ENCODE measurements at places on chromosomes 12 and 14. TPM values are rescaled to one million over a fixed set of nuclear protein-coding genes. Genes with fewer than 3 reads are reported as not detected.
A peak's percentile ranks its signal among the peaks of the same experiment; 100 is the strongest.

The FAM186B gene
- 0.41 TPM for total RNA-seq

The TMEM30B gene
- 2.4 TPM for total RNA-seq

The A2M gene
- 520 TPM for total RNA-seq

The CS gene
- total RNA-seq = 572 TPM

The CINP gene
- 29.9 TPM for total RNA-seq

The APPL2 gene
- 14.1 TPM for total RNA-seq

The CPNE8 gene
- 8.8 TPM for total RNA-seq

The AHNAK2 gene
- 2.8 TPM for total RNA-seq

The GLIPR1L1 gene
- total RNA-seq = not detected

The C12orf60 gene
- total RNA-seq = 3.9 TPM

The PHETA1 gene
- 12.8 TPM for total RNA-seq

The LRIG3 gene
- total RNA-seq = 6.8 TPM

The INSM2 gene
- not detected for total RNA-seq

The NR2C1 gene
- total RNA-seq = 28.7 TPM

- no peak for DNase-seq
Observed at GRCh38 chr14:65599375-65599774, 186.8 kb downstream of the FUT8 start.

GRCh38 chr12:92302041-92302829 lies 156.6 kb upstream of the BTG1 start:
- no peak for DNase-seq

- DNase-seq = no peak
Observed at GRCh38 chr12:86228656-86229055, 27.5 kb downstream of the MGAT4C start.

GRCh38 chr12:2231011-2231595 lies 178.3 kb downstream of the CACNA1C start:
- DNase-seq = no peak

- no peak for DNase-seq
Observed at GRCh38 chr12:48859607-48860006, 6.1 kb downstream of the RND1 start.

DNA sequence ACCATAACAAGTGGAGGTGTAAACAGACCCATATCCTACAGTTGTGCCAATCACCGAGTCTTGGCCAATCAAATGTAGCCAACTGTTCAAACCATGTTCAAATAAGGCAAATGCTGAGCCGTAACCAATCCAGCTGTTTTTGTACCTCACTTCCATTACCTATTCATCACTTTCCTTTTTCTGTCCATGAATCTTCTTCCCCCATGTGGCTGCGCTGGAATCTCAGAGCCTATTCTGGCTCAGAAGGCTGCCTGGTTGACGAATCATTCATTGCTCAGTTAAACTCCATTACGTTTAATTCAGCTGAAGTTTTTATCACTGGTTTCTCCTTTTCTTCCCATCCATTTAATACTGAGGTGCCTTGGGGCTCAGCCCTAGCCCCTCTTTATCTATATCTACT lies 71.1 kb downstream of the TBC1D30 start:
- DNase-seq = no peak

- no peak for DNase-seq
Observed at GRCh38 chr14:105568859-105569766, 42.7 kb downstream of the TMEM121 start.

DNA sequence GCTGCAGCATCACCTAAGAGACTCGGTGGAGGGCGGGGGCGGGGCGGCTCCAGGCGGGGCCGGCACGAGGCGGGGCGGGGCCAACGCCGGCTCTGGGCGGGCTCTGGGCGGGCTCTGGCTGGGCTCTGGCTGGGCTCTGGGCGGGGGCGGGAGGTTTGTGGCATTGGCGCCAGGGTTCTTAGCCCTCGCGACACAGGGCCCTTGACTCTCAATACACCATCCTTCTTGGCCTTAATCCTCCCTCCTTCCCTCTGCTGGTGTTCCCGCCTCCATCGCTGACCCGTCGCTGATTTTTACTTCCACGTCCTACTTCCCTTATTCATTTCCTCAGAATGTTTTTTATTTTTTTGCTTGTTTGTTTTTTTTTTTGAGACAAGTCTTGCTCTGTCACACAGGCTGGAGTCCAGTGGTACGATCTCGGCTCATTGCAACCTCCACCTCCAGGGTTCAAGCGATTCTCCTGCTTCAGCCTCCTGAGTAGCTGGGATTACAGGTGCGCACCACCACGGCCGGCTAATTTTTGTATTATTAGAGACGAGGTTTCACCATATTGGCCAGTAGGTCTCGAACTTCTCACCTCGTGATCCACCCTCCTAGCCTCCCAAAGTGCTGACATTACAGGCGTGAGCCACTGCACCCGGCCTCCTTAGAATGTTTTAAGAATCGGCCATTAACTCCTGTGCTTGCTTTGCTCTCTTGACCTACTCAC lies at the start of gene BLTP3B:
Gene BLTP3B, minus strand, starts transcription at position 24 of the 709 bp plus-strand sequence. CDS start 239 bp downstream, outside the sequence.
- peak; percentile 96 for DNase-seq

DNA sequence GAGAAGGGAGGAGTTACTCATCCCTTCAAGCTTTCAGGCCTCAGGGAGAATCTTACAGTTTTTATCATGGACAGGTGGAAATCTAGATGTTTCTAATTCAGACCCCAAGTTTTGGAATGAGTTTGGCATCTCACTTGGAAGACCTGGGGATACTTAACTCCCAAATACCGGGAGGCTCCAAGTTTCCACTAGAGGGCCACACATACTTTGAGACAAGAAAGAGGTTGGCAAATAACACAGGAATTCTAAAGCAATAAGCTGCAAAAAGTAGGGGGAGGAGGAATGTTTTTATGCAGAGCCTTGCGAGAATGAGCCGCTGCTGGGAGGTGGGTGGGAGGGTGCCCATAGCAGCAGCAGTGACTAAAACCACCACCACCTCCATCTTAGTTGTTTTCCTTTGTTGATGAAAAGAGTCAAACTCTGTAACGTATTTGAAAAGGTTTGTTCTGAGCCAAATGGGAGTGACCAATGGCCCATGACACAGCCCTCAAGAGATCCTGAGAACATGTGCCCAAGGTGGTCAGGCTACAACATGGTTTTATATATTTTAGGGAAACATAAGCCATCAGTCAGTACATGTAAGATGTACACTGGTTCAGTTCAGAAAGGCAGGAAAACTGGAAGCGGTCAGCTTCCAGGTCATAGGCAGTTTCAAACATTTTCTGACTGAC lies 34.2 kb upstream of the RNASE1 start:
- DNase-seq = no peak

- no peak for DNase-seq
Observed at GRCh38 chr14:68730811-68731425, 61.9 kb downstream of the ZFP36L1 start.

- DNase-seq = no peak
Observed at GRCh38 chr12:108181095-108181454, 52.0 kb downstream of the WSCD2 start.

DNA sequence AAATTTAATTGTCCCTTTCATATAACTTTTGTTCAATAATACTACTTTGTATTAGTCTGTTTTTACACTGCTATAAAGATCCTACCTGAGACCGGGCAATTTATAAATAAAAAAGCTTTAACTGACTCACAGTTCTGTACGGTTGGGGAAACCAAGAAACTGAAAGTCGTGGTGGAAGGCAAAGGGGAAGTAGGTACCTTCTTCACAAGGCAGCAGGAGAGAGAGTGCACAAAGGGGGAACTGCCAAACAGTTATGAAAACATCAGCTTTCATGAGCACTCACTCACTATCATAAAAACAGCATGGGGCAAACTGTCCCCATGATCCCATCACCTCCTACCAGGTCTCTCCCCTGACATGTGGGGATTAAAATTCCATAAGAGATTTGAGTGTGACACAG lies 1069.0 kb downstream of the FSCB start:
- no peak for DNase-seq

GRCh38 chr14:59320763-59321625 lies 132.5 kb downstream of the DAAM1 start:
- no peak for DNase-seq

- DNase-seq = no peak
Observed at GRCh38 chr12:11584221-11584855, 65.1 kb upstream of the ETV6 start.

GRCh38 chr12:54981796-54982195 lies 2.8 kb downstream of the TESPA1 start:
- DNase-seq = no peak

DNA sequence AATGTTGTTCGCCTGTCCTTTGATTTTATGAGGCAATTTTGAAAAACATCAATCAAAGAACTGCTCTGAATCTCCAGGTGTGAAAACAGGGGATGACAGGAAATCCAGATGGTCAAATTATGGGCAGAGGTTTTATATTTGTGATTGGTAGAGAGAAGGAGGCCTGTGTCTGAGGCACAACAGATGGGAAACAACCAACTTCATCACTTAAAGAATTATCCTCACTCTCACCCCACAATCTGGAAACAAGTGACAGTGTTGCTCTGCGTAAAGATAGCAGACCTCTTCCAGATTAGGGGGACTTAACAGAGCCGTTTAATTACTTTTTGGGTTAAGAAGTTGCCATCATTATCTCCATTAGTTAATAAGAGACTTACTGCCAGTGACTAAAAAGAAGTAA lies 64.1 kb upstream of the EGLN3 start:
- no peak for DNase-seq

DNA sequence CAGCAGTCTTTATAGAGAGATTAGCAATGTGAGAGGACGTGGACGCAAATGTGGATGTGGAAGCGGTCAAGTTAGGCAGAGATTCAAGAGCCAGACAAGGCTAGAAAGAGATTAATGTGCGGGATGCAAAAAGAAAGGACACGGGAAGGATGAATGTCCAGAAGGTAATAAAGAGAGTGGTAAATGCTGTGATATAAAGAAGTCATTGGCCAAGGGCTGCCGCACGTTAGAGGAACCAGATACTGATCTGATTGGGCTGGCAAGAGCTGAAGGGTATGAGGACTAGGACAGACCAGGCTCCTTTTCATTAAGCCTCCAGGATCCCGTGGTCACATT lies 59.5 kb downstream of the DHRS2 start:
- DNase-seq = no peak

DNA sequence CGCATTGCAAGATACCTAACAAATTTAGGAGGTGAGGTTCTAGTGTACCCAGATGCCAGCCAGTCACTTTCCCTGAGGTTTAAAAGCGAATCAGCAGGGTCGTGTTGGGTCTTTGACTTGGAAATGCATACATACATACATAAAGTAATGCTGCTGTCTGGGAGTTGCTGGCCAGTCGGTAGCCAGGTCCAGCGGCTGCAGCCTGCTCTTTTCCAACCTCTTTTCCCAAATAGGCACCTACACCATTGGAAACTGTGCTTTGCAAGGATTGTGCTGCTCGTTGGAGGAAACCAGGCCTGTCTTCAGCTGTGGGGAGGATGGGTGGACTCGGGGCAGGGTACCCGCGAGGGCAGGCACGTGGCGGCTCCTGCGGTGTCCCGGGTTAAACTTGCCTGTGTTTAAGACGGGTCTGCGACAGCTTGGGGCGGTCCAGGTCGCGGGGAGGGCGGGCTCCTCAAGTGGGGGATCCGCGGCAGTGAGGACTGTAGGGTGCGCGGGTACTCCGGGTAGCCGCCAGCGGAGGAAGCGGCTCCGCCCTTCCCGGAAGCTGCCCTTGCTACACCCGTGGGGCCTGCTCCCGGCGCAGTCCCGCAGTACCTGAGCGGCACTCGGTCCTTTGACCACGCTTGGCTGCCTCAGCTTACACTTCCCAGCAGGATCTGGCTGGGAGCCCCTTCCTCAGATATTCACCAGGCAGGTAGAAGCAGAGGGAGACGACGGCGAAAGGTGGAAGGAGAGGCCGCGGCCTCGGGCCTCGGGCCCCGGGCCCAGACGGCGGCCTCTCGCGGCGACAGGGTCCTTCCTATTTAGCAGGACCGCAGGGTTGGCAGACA lies 2.7 kb downstream of the TTC6 start:
- peak; percentile 53 for DNase-seq

GRCh38 chr14:51079489-51079888 lies 15.4 kb downstream of the TRIM9 start:
- DNase-seq = no peak

DNA sequence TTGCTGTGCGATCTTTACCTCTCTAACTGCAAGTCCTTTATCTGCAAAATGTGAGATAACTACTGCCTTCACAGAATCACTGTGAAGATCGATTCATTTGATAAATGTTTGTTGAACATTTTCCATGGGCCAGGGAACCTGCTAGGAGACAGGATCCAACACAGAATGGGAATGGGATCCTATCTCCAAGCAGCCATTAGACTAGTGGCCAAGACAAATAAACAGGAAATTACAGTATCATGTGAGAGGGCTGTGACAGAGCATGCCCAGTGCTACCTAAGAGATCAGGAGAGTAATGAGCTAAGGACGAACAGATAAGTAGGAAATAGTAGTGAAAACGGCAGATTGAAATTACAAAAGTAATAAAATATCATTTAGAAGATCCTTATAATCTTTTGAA lies 105.7 kb downstream of the GRIN2B start:
- DNase-seq = no peak

GRCh38 chr14:104680806-104681688 lies 8.4 kb upstream of the INF2 start:
- DNase-seq = peak; percentile 46

GRCh38 chr12:27210187-27210586 lies 33.9 kb upstream of the STK38L start:
- no peak for DNase-seq

Measured in heart left ventricle (tissue), 16 donors.